Activated gamma-delta T cell treated with anti-CD3 and anti-CD28 coated beads, Interleukin-2, amount 50 U/mL, for 16 hours (primary cell): ENCODE measurements at places on chromosomes 7 and 10.

DNA sequence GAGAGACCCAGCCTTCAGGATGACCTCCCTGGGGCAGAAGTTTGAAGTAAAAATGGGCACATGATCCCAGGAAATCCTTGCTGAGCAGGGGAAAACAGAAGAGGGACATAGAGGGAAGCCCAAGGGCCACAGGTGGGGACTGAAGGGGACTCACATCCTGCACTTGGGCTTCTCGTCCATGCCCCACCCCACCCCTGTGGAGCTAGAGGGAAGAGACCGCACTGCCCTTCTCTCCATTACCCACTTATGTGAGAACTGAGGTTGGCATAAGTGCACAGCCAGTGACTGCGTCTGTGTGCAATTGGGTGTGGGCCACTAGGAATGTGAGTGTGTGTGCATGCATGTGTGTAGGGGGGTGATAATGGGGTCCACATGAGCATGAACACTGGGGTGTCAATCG, 43.4 kb upstream of the SLF2 start:
- no peak for DNase-seq

- DNase-seq, result no peak
These were observed 113.6 kb downstream of the ADCY1 start for GRCh38 chr7:45687721-45688120.

GRCh38 chr7:1431634-1432380, 27.5 kb downstream of the MICALL2 start:
- DNase-seq, result no peak

- DNase-seq, result no peak
These were observed 71.7 kb downstream of the LYZL2 start for GRCh38 chr10:30557884-30558283.

- no peak for DNase-seq
These were observed 9.1 kb upstream of the PRKAR2B start for GRCh38 chr7:107035446-107035845.

GRCh38 chr10:83934062-83934461, 205.2 kb upstream of the GHITM start:
- DNase-seq, result no peak

GRCh38 chr10:35635576-35635975, 6.5 kb downstream of the FZD8 start:
- DNase-seq, result no peak

DNA sequence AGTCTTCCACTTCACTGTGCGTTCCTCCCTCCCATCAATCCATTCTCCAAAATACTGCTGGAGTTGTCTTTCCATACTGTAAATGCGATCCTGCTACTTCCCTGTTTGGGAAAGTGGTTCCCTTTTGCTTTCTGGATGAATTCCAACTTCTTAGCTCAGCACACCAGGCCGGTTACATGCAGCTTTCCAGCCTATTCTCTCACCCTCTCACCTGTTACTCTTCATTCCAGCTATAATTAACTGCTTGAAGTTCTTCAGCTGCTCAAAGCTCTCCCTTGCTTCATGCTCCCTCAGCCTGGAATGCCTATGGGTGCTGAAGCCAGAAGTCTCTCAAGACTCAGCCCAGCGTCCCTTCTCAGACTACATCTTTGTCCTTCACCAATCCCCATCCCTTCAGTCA, 6.0 kb upstream of the ZNRF2 start:
- DNase-seq, result no peak

- DNase-seq, result no peak
These were observed 75.5 kb upstream of the PPP2R2D start for GRCh38 chr10:131825150-131825848.

DNA sequence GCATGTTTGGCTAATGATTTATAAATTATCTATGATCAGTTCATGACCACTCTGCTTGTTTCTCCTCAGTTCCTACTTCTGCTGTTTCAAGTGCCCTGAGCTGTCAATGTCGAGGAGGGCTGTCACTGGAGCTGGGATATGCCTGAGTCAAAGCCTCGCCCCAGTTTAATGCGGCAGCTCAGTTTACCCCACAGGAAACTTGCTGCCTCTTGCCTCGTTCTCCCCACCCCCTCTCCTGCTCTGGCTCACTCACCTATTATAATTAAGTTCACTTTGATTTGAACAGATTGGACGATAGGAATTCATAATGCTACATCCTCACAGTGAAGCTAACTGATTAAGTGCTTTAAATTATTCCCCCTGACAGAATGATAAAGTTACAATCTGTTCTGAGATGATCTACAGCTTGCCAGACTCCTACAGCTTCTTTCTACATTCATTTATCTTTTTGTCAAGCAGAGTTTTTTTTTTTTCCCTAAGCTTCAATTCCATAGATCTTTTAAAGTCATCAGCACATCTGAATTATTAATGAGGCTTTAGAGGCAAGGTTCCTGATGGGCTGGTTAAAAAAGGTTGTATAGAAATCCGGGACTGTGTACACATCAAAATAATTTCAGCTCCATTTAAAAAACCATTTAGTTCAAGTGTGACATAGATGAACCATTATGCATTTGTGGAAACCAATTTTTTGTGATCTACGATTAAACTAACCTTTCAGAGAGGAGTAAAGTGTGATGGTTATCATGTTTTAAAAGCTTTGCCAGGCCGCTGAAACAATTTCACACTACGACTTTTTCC, 758.3 kb downstream of the KCNMA1 start:
- DNase-seq, result no peak

- no peak for DNase-seq
These were observed 22.7 kb upstream of the MKRN1 start for GRCh38 chr7:140501966-140502365.

GRCh38 chr7:21108182-21108581, 319.7 kb upstream of the SP4 start:
- no peak for DNase-seq

DNA sequence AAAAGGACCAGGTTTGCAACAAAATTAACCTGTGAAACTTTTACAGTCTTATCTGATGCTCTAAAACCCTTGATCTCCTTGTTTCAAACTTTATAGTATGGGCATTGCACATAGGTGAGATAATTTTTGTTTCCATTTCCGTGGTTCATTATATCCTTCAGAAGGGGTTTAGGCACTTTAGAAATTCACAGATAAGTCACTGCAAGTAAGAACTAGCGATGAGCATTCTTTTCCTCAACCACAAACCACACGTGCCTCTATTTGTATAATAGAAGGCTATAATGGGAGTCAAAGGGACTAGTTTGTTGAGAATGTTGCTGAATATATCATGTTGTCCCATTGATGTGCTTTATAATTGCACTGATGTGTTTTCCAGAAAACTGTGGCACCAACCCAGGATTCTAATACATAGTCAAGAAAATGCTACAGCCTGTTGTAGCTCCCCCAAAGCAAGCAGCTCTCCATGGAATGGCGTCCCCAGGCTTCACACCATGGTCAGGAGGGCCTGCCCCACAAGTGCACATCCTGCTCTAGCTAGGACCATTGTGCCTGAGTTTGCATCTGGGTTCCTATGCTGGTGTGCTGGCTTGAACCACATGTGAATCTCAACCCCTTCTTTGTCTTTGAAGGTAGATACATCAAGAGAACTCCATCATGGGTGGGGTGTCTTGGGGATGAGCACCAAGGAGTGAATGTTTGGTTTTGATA, 14.0 kb upstream of the ATXN7L1 start:
- no peak for DNase-seq

- DNase-seq, result no peak
These were observed 203.8 kb downstream of the CCDC3 start for GRCh38 chr10:12797471-12798262.

DNA sequence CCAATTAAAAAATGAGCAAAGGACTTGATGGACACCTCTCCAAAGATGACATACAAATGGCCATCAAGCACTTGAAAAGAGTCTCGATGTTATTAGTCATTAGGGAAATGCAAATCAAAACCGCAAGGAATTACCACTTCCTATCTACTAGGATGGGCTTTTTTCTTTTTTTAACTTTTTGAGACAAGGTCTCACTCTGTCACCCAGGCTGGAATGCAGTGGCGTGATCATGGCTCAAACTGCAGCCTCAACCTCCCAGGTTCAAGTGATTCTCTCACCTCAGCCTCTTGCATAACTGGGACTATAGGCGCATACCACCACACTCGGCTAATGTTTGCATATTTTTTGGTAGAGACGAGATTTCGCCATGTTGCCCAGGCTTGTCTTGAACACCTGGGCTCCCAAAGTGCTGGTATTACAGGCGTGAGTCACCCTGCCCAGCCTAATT, 13.6 kb downstream of the NKX1-2 start:
- no peak for DNase-seq

DNA sequence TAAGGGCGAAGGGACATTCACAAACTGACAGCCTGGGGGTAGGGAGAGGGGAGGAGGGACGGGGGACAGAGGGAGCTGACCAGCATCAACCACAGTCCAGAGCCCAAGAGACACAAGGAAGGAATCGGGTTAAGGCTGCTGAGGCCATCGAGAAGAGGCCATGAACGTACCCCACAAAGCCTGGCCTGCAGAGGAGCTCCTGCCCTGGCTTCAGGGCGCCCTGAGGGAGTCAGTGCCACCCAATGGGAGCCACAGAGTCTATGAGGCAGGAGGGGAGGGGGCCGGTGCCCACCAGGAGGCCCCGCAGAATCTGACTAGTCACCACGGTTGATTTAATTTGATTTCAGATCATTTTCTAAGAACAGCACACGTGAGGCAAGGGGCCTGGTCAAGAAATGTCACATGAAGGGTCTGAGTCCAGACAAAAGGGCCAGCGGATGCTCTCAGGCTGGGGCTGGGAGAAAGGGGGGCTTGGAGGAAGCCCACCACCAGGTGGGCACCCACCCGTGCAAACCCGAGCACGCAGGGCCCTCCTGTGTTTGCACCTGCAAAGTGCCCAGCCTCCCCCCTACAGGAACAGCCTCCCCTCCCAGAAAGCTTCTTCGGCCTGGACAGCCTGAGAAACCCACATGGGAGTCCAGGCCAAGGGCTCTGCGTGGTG, 40.4 kb downstream of the CAMK2B start:
- no peak for DNase-seq

GRCh38 chr10:12656518-12657142, 307.3 kb downstream of the CAMK1D start:
- DNase-seq, result no peak

DNA sequence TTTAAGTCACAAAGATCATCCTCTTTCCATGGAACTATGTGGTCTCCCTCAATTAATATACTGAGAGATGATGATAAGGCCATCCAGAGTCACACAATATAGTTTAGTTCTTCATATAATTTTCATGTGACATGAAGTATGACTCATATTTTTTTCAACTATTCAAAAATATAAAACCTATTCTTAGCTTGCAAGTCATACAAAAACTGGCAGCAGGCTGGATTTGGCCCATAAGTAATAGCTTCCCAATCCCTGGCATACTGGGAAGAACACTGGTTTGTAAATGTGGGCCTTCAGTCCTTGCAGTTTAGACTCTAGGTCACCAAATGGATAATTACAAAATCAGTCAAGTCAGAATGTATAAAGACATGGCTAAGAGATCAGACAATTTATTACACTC, 356.6 kb downstream of the PPP1R3A start:
- DNase-seq, result no peak

- DNase-seq, result no peak
These were observed 207.6 kb downstream of the AHR start for GRCh38 chr7:17506095-17506494.

DNA sequence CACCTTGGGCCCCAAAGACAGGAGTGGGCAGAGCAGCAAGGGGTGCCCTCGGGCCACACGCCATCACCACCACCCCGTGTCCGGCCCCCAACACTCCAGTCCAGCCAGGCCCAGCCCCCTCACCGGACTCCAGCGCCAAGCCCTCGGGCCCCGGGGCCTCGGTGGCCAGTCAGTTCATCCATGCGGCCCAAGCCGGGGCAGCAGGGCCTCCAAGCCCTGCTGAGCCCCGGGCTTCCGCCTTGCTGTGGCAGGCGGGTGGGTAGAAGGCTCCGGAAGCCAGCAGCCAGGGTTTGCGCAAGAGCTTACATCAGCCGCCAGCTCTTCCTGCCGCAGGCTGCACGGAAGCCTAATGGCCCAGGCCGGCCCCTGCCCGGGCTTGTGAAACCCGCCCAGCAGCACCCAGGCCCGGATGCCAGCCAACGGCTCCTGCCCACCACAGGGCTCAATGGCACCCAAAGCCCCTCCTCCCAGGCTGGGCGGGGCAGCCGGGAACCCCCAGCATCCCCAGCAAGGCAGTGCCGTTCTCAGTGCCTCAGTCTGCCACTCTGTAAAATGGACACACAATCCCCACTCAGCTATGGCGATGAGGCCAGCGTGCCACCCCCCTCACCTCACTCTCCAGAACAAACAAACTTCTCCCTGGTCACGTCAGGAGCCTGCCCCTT, 26.5 kb downstream of the TNRC18 start:
- peak; percentile 87 for DNase-seq

GRCh38 chr7:22632674-22633073, 94.3 kb upstream of the IL6 start:
- no peak for DNase-seq

GRCh38 chr10:88618496-88618895, 31.9 kb downstream of the LIPJ start:
- no peak for DNase-seq

DNA sequence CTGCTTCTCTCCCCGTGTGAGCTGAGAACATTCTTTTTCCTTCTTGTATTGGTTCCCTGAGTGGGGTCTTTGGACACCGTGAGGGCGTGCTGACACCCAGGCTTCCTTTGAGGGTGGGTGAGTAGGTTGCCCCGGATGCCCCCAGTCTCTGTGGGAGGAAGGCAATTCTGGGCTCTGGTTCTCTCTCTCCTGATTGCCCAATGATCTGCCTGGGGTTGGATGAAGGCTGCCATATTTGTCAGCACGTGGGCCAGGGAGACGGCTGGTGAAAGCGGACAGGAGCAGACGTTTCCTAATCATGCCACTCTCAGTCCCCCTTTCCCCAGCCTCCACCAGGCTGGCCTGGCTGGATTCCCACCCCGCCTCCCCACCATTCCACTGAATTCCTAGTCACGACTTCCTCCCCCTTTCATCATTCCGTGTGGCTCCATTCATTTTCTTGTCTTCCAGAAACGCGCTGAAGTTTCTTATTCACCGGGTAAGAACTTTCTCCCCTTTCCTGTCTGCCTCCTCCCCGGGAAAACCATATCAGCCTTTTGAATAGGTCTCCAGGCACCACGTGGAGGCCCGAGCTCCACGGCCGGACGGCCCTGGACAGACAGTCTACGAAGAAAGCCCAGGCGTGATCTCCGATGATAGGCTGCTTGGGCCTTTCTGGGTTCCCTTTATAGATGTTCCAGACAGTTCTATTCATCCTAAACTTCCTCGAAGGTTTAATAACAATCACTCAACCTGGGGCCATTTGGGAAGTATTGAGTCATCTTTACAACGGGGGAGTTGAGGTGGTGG, 98.7 kb upstream of the NPTX2 start:
- DNase-seq, result no peak

- DNase-seq, result no peak
These were observed 66.0 kb upstream of the MRLN start for GRCh38 chr10:59819265-59819664.

GRCh38 chr10:20977300-20977699, 80.2 kb upstream of the NEBL start:
- DNase-seq, result no peak

DNA sequence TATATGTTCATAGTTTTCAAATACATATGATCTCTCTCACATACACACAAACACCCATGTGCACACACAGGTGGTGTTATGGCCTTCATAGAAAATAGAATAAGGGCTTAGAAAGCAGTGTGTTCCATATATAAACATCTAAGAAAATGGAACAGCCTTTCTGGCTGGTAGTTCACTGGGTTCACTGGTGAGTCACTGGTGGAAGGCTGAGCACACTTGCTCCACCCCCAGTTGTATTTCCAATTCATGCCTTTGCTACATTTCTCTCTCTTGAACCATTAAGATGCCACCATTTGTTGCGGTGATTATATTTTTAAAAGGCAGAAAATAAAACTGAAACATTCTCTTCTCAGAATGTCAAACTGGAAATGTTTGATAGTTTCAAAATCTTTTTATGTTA, 252.1 kb downstream of the GLI3 start:
- no peak for DNase-seq

GRCh38 chr7:25031432-25031831, 51.5 kb upstream of the OSBPL3 start:
- no peak for DNase-seq
